ENCODE measurements at places on chromosomes 3 and 15. TPM values are rescaled to one million over a fixed set of nuclear protein-coding genes. Genes with fewer than 3 reads are reported as not detected.

DNA sequence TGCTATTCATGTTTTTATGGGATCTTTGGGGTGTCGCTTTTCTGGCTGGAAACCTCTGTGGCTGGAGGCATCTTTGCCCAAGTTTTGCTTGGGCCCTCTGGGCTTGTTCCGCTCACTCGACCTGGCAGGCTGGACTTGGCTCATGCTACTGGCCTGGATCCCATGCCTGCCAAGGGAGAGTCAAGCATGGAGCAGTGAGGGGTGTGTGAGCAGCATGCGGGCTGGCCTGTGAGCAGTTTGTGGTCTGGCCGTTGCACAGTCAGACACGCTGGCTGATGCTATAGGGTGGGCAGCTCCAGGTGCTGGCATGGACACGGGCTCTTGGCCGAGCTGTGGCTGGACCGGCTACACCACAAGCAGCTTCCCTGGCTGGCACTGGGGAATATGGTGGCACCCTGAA, 491.1 kb downstream of the AGBL1 start:
- H3K4me1 ChIP-seq = no peaks in the 10 kb centered on the region
- no peak overlapping the region for H3K27ac ChIP-seq
- no peaks in the 10 kb centered on the region for H3K27me3 ChIP-seq
- no peak for DNase-seq

DNA sequence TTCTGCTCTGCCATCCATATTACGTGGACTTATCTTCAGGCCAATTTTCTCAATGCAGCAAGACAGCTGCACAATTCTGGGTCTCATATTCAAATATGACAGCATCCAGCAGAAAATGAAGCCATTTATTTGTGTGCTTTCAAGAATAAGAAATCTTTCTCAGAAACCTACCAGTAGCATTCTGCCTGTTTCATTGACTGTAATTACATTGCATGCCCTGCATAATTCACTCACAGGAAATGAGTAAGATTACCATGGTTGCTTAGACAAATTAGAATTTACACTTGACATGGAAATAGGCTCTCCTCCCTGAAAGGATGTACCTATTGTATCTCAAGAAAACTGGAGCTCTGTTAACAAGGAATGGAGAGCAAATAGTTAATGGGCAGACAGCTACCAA, 346.6 kb upstream of the DCBLD2 start:
- no peaks in the 10 kb centered on the region for H3K27me3 ChIP-seq
- H3K27ac ChIP-seq = no peak overlapping the region
- no peak for DNase-seq
- no peak overlapping the region for H3K4me3 ChIP-seq
- H3K4me1 ChIP-seq = no peaks in the 10 kb centered on the region

DNA sequence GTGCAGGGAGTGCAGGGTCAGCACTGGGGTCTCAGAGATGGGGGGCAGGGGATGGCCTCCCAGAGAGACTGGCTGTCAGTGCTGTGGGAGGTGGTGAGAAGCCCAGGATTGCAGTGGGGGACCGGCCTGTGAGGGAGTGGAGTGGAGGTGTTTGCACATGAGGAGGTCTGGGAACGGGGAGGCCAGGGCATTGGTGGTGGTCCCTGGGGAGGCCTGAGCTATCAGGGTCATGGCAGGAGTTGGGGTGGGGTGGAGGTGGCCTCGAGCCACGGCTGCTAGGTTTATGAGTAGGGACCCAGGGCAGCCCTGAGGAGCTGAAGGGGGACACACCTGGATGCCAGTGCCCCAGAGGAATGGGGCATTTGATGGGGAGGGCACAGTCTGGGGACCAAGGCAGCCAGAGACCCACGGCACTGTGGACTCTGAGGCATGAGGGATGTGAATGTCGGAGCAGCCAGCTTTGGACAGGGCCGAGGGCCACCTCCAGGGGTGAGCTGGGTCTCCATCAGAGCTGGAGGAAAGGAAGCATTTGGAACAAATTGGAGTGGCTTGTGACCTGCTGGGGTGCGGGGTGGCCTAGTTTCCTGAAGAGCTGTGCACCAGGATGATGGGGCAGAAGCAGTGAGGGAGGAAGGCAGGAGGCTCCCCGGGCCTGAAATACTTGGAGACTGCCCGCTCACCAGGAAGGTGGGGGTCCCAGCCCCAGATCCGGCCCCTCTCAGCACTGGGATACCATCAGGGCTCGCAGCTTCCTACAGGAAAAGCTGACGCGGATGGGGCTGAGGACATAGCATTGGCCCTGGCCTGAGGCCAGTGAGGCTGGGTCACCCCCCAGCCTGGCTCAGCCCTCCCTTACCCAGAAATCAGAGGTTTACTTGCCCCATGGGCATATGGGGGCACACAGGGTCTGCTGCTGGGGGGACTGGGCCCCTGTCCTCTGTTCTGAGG, 9.5 kb upstream of the CSPG4 start:
- peaks cover 11% of the 10 kb centered on the region for H3K27me3 ChIP-seq
- no peak overlapping the region for H3K27ac ChIP-seq
- H3K4me3 ChIP-seq = no peak overlapping the region
- H3K4me1 ChIP-seq = peaks cover 6% of the 10 kb centered on the region

DNA sequence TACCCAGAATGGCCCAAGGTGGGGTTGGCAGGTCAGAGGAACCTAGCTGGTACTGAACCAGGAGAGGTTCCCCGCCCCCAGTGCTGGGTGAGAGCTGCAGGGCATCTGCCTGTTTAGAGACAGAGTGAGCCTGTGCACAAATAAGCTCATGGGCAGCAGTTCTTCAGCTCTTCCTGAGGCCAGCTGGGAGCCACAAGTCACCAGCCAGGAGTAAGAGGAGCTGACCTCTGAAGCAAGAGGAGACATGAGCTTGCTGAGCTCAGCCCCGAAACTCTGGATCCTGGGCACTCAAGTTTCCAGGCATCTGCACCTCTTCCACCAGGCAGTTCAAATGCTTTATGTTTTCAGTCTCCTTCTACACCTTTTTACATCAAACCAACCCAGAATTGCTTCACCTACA, 2.1 kb downstream of the RTP2 start:
- H3K27me3 ChIP-seq = peaks cover 10% of the 10 kb centered on the region
- DNase-seq = no peak
- H3K4me1 ChIP-seq = no peaks in the 10 kb centered on the region

- peaks cover 2% of the 10 kb centered on the region for H3K4me1 ChIP-seq
- no peak for DNase-seq
- no peak overlapping the region for H3K4me3 ChIP-seq
- peaks cover 13% of the 10 kb centered on the region for H3K27me3 ChIP-seq
Observed at GRCh38 chr3:98233468-98233867, 30.6 kb upstream of the OR5H6 start.

- no peaks in the 10 kb centered on the region for H3K36me3 ChIP-seq
- no peaks in the 10 kb centered on the region for H3K27me3 ChIP-seq
- H3K4me1 ChIP-seq = no peaks in the 10 kb centered on the region
- DNase-seq = no peak
- H3K27ac ChIP-seq = no peak overlapping the region
- no peak overlapping the region for H3K4me3 ChIP-seq
Observed at GRCh38 chr3:277873-278272, 81.3 kb downstream of the CHL1 start.

DNA sequence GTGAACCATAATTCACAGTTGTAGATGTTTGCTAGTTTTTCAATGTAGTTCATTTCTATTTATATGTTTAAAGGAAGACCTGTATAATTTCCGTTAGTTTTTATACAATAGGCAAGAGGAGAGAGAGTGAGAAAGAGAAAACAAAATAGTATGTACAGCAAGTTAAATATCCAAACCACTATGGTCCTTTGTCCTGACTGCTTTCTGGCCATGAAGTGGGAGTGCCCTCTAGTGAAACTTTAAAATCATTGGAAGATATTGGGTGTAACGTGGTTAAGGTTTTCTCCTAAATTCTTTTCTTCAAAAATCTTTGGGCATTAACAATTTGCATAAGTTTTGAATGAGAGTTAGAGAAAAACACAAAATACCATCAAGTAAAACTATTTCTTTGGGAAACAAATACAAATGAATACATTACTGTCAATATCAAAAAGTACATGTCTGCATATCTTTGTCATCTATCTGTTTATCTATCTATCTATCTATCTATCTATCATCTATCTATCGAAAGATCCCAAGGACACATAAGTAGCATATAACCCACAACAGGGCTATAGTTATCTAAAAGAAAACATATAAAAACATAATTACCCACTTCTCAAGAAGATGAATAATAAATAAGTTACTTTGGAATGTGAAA, 534.6 kb upstream of the ATP11B start:
- no peaks in the 10 kb centered on the region for H3K4me1 ChIP-seq
- H3K36me3 ChIP-seq = no peaks in the 10 kb centered on the region
- H3K4me3 ChIP-seq = no peak overlapping the region
- DNase-seq = no peak

DNA sequence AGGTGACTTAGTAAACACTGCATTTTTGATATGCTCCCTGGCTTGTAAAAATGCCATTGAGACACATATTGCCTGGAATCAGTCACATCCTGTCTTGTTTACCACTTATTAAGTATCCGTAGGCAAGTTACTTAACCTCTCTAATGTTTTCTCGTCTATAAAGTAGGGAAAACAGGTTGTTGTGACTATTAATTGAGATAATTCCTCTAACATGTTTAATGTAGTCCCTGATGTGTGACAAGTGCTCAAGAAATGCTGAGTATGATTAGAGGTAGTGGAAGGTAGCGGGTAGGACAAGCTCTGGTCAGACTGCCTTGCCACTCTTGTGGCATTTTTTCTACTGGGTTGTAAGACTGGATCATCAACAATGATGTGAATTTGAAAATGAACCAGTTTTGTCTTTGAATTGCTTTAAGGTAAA, 54.1 kb downstream of the NFKBIZ start:
- no peaks in the 10 kb centered on the region for H3K4me1 ChIP-seq
- peaks cover 5% of the 10 kb centered on the region for H3K36me3 ChIP-seq
- no peak overlapping the region for H3K4me3 ChIP-seq
- H3K27me3 ChIP-seq = peaks cover 3% of the 10 kb centered on the region

GRCh38 chr3:49294343-49294742, 17.3 kb upstream of the C3orf62 start:
- H3K36me3 ChIP-seq = peaks cover 52% of the 10 kb centered on the region
- no peaks in the 10 kb centered on the region for H3K27me3 ChIP-seq
- H3K4me3 ChIP-seq = no peak overlapping the region
- DNase-seq = no peak
- no peak overlapping the region for H3K27ac ChIP-seq
- no peaks in the 10 kb centered on the region for H3K4me1 ChIP-seq

DNA sequence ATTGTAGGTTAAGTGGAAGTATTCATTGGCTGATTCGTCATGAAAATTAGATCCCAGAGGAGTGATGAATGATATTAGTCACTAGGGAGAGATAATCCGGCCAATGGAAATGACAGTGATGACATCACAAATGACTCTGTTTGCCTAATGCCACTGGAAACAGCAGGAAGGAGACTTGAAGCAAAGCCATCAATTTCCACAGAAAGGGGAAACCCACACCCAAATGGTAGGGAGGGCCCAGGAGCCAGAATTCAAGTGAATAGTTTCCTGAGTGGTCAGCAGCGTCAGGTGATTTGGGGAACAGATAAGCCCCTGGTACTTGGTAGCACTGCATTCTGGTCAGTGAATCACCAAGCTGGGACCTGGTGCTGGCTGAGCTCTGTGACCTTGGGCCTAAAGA, 3.3 kb upstream of the ADAMTS9 start:
- peaks cover 3% of the 10 kb centered on the region for H3K4me1 ChIP-seq
- no peak for DNase-seq
- H3K4me3 ChIP-seq = no peak overlapping the region
- H3K36me3 ChIP-seq = peaks cover 2% of the 10 kb centered on the region
- H3K27me3 ChIP-seq = peaks cover 30% of the 10 kb centered on the region

DNA sequence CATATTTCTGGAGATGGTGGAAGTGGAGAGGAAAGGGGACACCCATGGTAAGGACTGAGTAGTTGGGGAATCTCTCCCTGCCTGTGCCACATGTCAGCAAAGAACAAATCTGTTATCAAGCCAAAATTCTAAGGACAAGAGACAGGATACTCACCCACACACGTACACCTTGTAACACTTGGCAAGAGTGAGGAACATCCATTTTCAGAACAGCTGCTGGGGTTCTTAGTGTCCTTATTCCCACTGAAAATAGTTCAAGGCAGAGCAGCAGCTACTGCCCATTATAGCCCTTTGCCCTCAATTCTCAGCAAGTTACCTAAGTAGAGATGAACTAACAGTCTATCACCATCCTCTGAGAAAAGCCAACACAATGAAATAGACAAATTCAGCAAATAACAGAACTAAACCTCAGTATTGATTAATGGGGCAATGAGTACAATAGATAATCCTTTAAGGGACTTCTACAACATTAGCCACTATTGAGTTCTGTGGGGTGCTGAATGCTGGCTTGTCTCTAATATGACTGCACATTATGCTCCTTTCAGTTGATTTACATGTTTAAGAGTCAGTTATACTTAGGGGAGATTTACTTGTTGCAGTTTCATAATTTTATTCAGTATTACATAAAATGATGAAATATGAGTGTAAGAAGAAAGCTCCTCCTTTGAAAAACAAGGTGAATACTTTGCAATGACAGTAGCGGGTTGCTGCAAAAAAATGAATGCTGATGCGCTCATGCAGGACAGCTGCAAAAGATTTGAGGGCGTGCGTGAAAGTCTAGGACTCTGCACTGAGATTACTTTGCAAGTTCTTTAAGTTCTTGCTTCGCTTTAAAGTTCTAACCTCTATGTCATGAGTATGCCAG, 22.4 kb downstream of the SENP5 start:
- DNase-seq = no peak
- no peaks in the 10 kb centered on the region for H3K27me3 ChIP-seq
- H3K36me3 ChIP-seq = peaks cover 20% of the 10 kb centered on the region
- peaks cover 17% of the 10 kb centered on the region for H3K4me1 ChIP-seq

DNA sequence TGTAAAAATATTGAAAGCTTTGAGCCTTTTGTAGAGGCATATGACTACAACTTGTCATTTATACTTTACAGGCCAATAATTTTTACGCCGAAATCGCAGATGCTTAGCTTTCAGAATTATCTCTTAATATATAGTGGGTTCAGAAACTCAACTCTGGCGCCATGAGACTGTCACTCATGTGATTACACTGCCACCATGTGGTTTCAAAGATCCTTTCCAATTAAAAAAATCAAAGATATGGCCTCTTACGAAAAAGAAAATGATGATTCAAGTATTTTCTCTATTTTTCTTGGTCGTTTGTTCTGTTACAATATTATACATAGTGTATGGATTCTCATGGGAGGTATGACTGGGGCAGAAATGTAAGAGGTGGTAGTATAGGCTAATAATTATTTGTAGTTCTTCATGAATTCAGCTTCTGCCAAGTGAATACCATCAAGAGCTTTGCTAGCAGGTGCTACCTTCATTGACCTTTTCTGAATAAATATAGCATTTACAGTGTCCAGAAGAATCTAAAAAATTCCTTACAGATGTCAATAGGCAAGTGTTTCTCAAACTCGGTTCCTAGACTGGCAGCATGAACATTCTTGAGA, 751.7 kb upstream of the GOLIM4 start:
- H3K27ac ChIP-seq = no peak overlapping the region
- H3K4me3 ChIP-seq = no peak overlapping the region
- H3K36me3 ChIP-seq = no peaks in the 10 kb centered on the region

DNA sequence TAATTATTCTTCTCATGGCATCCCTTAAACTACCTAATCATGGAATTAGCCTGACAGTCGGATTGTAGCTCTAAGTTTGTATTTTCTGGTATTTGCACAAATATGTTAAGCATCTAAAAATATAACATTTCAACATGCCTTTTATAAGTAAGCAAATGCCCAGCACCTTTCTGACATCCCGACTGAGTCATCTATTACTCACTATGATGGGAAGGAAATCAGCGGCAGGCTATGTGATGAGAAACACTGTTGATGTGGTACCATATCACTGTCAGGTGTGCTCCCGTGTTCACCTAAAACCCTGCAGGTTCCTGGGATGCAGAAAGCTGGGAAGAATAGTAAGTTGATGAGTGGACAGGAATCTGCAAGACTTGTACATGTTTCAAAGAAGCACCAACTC, 367.8 kb upstream of the IL12A start:
- no peak overlapping the region for H3K4me3 ChIP-seq
- H3K4me1 ChIP-seq = no peaks in the 10 kb centered on the region
- no peak for DNase-seq

Gene LDHAL6B
- total RNA-seq = not detected

Gene STRIT1
- not detected for total RNA-seq

Gene P2RY1
- 0.35 TPM for total RNA-seq

Gene CFAP100
- total RNA-seq = not detected

Gene SLC6A1
- not detected for total RNA-seq
